ENCODE measurements at places on chromosomes 3 and 15. TPM values are rescaled to one million over a fixed set of nuclear protein-coding genes. Genes with fewer than 3 reads are reported as not detected.

The SV2B gene
- total RNA-seq: not detected

The LSG1 gene
- 83.8 TPM for total RNA-seq

GRCh38 chr3:29312395-29312794 lies 31.5 kb downstream of the RBMS3 start:
- H3K27me3 ChIP-seq: no peaks in the 10 kb centered on the region
- H3K36me3 ChIP-seq: no peaks in the 10 kb centered on the region
- H3K27ac ChIP-seq: no peak overlapping the region
- no peak for DNase-seq
- H3K4me1 ChIP-seq: no peaks in the 10 kb centered on the region

- peak overlapping the region; percentile 73 for H3K27ac ChIP-seq
- H3K27me3 ChIP-seq: no peaks in the 10 kb centered on the region
- DNase-seq: peak; percentile 1
- peaks cover 35% of the 10 kb centered on the region for H3K36me3 ChIP-seq
- H3K4me3 ChIP-seq: peak overlapping the region; percentile 81
- H3K4me1 ChIP-seq: peaks cover 20% of the 10 kb centered on the region
Measured at GRCh38 chr15:49621887-49622286, 1.0 kb downstream of the DTWD1 start.

- DNase-seq: peak; percentile 76
- H3K4me1 ChIP-seq: no peaks in the 10 kb centered on the region
- H3K4me3 ChIP-seq: no peak overlapping the region
- H3K27me3 ChIP-seq: no peaks in the 10 kb centered on the region
Measured at GRCh38 chr15:91032919-91033803, 10.8 kb upstream of the VPS33B start.

Measured in PC-3 (cell line).